Esophagus mucosa (tissue), 1 donor: ENCODE measurements at places on chromosomes 3 and 15. TPM values are rescaled to one million over a fixed set of nuclear protein-coding genes. Genes with fewer than 3 reads are reported as not detected.
A peak's percentile ranks its signal among the peaks of the same experiment; 100 is the strongest.

DNA sequence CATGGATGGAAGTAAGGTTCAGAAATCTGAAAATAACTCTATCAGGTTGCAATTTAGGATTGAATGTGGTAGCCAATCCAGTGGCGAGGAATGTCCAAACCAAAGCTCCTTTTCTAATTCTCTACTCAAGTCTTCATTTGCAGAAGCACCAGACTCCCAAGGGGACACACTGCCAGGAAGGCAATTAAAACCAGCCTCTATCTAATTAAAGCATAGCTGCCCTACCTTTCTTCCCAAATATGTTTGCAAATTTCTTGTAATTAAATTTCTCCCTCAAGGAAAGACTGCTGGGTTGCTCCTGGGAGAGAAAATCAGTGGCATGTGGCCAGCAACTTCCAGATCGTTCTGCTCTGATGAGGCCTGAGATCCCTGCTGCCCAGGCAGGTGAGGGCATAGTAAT is 153.4 kb upstream of the MCTP2 start:
- no peak for ATAC-seq

DNA sequence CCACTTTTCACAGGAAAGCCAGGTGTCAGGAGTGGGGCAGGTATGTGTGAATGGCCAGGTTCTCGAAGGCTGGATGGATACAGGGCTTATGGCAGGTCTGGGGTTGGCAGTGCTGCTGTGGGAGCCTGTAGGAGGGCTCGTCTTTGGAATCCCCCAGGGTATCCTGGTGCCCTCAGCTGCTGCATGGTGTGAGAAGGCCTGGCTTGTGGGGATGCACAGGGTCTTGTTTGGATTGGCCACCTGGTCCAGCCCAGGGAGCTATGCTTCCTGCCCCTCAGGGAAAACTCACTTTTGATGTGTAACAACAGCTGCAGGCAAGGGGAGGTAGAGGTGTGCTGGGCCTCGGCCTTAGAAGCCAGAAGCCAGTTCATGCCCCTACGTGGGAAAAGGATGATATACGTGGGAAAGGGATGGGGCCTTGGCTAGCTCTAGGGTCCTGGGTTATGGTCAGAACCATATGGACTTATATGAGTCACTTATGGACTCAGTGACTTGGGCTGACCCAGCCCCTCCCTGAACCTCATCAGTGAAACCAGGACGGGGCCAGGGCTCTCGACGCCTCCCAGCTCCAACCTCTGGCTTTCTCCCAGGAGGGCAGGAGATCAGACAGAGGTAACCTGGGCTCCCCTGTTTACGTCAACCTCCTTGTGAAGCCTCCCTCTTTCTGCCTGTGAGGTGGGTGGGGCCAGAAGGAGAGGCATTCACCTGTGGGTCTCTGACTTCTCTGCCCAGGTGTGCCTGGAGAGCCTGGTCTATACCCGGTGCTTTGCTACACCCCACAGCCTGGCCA is 37.8 kb upstream of the CSPG4 start:
- ATAC-seq: no peak

DNA sequence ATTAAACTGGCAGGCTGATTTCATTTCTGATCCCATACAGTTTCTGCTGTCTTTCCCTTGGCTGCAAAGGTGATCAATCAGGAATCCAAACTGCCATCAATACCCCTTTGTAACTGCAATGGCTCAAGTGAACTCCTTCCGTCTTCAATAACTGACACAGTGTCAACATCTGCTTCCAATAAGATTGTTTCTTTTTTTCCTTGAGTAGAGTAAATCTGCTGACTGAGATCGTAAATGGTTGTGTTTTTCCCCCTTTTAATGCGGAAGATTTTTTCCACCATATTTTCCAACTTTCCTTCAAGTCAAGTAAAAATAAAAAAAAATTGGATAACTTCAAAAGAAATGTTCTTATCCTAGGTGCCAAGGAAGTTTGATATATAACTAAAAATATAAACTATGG is 48.7 kb downstream of the VGLL3 start:
- ATAC-seq: no peak

DNA sequence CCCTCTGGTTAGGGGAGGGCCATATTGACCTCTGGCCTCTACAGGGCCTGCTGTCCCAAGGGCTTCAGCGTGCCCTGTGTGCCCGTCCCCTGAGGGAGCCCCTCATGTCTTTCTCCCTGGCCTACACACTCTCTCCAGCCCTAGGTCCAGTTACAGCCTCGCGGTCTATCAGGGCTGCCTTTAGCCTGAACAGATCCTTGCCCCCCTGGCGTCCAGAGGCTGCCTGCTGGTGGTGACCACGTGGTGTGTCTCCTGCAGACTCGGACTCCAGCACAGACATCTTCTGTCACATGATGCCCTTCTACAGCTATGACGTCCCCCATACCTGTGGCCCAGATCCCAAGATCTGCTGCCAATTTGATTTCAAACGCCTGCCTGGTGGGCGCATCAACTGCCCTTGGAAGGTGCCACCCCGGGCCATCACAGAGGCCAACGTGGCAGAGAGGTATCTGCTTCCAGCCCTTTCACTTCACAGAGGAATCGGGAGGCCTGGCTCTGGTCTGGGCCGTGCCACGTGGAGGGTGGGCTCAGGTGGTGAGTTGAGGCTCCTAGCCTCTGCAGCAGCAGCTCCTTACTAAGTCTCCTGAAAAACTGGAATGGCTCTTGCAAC is 4.1 kb downstream of the MAN2A2 start:
- no peak for ATAC-seq

DNA sequence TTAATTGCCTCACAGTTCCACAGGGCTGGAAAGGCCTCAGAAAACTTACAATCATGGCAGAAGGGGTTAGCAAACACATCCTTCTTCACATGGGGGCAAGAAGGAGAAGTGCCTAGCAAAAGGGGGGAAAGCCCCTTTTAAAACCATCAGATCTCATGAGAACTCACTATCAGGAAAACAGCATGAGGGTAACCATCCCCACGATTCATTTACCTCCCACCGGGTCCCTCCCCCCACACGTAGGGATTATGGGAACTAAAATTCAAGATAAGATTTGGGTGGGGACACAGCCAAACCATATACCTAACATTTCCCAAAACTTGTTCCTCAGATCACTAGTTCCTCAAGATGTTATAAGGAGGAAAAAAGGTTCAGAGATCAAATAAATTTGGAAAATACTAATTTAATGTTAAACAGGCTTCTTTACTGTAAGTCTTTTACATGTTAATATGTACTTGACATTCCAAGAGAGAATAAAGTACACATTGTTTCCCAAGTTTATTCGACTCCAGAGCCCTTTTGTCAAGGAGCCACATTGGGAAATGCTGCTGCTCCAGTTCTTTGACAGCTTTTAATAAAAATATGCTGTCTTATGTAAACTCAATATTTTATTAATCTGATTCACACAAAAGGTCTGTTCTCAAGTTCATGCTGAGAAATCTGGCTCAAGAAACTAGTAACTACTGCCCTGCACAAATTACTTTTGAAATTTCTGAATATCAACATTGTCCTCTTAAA is 17.8 kb downstream of the HERC1 start:
- no peak for ATAC-seq

DNA sequence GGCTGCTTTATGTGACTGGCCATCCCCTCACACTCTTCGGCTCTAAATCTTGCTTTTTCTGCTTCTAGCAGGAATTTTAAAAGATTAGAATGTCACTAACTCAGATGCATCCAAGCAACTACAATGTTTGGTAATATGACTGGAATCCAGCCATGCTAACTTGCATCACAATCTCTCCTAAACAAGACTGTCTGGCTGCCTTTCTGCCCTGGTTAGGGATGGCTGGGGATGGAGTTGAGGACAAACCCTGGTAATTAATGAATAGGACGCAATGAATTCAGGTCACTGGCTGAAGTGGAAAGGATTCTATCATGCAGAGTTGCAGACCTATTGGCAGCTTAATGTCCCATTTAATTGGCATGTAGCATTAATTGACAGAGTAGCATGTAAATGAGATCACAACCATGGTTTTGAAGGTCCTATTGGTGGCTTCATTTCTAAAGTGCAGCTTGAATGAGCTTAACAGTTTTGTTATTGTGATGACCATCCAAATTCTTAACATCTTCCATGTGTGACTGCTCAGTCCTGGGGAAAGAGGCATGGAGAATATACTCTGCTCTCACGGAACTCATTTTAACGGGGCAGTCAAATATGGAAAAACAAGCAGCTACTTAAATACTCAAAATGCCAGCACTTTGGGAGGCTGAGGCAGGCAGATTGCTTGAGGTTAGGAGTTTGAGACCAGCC is 21.7 kb downstream of the NMNAT3 start:
- no peak for ATAC-seq

GRCh38 chr3:99755831-99756230 is 61.8 kb upstream of the CMSS1 start:
- ATAC-seq: no peak

DNA sequence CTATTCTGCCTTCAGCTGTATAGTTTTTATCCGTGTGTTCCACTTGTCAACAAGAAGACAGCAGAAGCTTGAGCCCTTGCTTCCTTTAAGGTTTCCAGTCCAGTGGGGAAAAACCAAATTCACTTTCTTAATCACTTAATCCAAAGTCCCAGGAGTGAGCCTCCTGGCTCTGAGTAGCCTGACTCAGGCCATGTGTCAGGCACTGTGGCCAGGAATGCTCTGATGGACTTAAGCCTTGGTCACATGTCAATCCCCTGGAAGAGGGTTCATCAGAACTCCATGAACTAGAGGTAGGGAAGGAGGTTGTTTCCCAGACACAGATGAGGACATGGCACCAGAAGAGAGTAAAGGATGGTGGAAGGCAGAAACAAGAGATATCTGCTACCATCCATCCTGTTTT is 8.8 kb downstream of the VIPR1 start:
- no peak for ATAC-seq

- no peak for ATAC-seq
Measured at GRCh38 chr3:106473576-106474475, 605.0 kb upstream of the CBLB start.

- no peak for ATAC-seq
Measured at GRCh38 chr3:81763001-81763400, 1.6 kb upstream of the GBE1 start.

GRCh38 chr3:37347941-37348340 is 173.6 kb upstream of the LRRFIP2 start:
- no peak for ATAC-seq

DNA sequence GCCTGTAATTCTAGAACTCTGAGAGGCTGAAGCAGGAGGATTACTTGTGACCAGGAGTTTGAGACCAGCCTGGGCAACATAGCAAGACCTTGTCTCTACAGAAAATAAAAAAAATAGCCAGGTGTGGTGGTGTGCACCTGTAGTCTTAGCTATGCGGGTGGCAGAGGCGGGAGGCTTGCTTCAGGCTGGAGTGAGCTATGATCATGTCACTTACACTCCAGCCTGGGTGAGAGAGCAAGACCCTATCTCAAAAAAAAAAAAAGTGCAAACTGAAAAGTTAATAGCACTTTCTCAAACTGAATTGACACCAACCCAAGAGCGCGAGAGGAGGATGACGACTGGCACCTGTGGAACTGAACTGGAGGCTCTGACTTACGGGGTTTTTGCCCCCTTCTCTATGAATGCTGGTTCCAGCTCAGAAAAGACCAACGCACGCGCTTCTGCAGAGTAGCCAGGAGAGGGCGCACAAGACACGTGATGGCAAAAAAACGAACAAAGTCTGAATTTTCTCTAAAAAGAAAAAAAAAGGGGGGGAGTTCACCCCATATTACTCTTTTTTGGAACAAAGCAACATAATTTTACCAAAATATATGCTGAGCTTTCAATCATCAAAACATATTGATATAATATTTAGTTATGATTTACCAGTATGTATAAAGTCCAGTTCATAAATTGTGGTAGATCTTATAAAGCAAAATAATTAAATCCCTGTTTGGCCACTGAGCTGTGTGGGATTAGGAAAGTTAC is 23.7 kb downstream of the CFAP92 start:
- ATAC-seq: no peak

GRCh38 chr15:84035399-84035766 is 200.2 kb upstream of the GOLGA6L4 start:
- peak; percentile 61 for ATAC-seq

GRCh38 chr3:127015282-127016042 is 32.5 kb downstream of the PLXNA1 start:
- ATAC-seq: no peak

Gene IL20RB
- total RNA-seq: 94.7 TPM

Gene TADA3
- total RNA-seq: 32.3 TPM

Gene GOLGA8S
- 0.24 TPM for total RNA-seq

Gene GNAT1
- total RNA-seq: 0.08 TPM

Gene ATP13A5
- total RNA-seq: 0.12 TPM

Gene ACKR2
- total RNA-seq: 1.1 TPM
